ACHN (cell line): ENCODE measurements at places on chromosomes 5 and 9.
A peak's percentile ranks its signal among the peaks of the same experiment; 100 is the strongest.

- peak; percentile 54 for DNase-seq
These were observed 43.4 kb upstream of the CDKN2B start for GRCh38 chr9:22052376-22052945.

DNA sequence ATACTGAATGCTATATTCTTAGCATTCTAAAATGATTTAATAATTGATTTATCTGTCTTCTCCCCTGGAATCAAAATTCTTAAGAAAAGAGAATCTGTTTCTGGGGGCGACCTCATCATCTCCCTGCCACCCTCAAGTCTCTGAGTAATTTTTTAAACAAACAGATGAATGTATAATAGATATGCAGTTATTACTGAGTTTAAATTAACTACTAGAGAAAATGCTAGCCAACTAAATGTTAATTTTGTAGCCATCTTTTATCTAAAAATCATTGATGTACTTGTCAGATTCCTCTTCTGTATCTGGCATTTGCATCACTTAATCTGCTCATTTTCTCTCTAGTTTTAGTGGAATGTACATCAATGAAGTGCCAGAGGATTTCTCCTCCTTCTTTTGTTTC lies 87.5 kb downstream of the ERBIN start:
- DNase-seq = no peak

DNA sequence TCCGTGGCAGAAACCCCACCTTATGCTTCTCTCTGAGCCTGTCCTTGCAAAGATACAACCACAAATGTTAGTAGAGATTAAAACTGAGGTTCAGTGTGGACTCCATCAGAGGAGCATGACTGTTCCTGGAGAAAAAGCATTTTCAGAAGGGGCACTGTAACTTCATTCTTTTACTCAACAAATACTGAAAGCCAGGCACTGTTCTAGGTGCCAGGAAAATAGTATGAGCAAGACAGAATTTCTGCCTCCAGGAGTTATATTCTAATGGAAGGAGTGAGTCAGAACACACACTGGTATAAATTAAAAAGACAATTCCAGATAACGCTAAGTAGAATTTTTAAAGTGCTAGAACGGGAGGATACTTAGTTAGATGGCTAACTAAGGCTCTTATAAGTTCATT lies 251.4 kb upstream of the GAS1 start:
- DNase-seq = no peak

DNA sequence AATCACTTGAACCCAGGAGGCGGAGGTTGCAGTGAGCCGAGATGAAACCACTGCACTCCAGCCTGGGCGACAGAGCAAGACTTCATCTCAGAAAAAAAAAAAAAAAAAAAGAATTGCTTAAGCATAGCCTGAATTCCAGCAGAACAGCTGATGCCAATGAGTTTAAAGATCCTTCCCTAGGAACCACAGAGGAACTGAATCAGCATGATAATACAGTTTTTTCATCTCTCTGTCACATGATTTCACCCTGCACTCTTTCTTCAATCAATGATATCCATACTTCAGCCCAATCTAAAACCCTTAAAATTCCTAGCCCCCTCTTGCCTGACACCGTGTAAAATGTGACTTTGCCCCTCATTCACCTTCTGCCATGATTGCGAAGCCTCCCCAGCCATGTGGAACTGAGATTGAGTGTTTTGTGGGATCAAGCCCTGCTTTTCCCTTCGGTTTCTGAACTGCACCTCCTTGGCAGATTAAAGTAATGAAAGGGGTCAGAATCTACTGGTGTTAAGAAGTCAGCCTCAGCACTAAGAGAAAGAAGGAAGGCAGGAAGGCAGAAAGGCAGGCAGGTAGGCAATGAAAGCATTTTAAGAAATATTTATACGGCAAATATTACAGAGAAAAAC lies 20.9 kb upstream of the DMXL1 start:
- DNase-seq = peak; percentile 33

DNA sequence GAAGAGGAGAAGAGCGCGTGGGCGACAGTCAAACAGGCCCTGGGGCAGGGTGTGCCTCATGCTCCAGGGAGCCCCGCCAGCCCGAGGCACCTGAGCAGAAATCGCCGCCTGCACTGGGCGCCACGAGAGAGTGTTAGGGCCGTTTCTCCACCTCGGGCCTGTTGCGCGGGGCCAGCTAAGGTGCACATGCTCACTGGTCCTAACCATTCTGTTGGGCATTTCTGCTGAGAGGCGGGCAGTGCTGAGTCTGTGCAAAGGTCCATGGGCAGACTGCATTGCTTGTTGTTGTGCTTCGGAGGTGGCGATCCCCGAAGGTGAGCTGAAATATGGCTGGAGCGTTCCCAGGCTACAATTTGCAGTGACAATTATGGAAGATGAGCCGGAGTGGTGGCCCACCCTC lies 367.8 kb upstream of the SPATA31A5 start:
- no peak for DNase-seq

GRCh38 chr9:23123048-23123632 lies 676.5 kb downstream of the DMRTA1 start:
- DNase-seq = peak; percentile 35

DNA sequence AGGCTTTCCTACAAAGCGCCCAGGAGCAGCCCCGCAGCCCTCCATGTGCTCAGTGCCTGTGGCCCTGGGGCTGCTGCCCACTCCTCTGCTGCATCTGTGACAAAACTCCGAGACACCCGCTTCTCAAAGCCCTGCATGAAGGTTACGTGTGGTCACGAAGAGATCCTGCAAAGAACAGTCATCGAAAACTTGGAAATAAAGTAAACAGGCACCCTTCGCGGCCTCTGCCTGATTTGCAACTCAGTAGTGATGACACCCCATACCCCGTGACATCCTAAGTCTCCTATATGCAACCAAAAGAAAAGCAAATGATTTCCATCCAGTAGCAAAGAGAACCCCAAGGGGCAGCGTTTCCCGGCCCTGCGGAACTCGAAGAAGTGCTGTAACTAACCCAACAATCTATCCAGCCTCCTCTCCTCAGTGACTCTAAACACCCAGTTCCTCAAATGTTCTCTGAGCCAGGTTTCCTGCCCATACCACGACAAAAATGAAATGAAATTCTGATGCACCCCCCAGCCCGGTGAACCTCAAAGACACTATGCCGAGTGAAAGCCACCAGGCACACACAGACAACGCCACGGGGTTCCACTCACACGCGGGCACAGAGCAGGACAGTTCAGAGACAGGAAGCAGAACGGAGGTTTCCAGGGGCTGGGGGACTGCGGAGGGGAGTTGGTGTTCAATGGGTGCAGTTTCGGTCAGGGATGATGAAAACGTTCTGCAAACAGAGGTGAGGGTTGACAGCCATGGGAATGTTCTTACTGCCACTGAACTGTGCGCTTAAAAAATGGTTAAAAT lies 19.0 kb downstream of the NACC2 start:
- no peak for DNase-seq

GRCh38 chr5:130024006-130024405 lies 119.7 kb downstream of the CHSY3 start:
- DNase-seq = no peak

DNA sequence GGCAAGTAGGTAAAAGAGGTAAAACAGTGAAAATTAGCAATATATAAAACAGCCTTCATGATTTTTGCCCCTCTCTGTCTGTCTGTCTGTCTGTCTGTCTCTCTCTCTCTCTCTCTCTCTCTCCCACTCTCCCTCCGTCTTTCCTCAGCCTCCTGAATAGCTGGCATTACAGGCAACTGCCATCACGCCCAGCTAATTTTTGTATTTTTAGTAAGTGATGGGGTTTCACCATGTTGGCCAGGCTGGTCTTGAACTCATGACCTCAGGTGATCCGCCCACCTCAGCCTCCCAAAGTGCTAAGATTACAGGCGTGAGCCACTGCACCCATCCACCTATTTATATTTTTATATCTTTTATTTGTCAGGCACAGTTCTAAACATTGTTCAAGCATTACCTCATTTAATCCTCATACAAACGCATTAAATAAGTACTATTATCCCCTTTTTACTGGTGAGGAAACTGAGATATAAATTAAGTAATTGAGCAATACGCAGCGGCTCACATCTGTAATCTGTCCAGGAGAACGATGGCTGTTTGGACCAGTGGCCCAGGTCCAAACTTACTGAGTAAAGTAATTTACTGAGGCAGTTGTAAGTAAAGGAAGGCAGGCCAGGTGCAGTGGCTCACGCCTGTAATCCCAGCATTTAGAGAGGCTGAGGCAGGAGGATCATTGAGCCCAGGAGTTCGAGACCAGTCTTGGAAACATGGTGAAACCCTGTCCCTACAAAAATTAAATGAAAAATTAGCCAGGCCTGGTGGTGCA lies 60.9 kb downstream of the UBE2R2 start:
- DNase-seq = no peak

DNA sequence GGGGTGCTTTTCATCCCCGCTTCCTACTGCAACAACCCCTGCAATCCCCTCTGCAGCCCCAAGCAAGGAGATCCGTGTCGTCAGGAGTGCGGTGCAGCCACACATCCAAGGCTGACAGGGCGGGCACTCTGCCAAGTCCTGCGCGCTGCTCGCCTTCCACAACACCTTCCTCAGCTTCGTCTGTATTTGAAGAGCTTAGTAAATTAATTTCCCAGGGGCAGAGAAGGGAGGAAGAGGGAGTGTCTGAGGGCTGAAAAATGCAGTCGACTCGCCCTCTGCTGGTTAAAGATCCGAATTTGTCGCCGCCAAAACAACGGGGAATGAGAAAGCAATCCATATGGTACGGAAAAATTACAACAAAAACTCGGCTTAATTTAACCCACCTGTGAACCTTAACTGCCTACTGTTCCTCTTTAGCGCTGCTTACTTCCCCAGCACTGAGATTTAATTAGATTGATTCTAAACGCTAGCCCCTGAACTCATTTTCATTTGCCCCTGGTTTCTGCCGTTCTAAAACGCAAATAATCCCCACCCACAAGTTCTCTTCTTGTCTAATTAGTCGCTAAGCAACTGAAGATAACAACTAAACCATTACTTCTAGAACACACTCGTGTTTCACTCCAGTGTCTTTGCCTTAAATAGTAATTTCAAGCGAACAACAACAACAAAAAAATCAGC lies 10.9 kb upstream of the PCDHB1 start:
- no peak for DNase-seq

DNA sequence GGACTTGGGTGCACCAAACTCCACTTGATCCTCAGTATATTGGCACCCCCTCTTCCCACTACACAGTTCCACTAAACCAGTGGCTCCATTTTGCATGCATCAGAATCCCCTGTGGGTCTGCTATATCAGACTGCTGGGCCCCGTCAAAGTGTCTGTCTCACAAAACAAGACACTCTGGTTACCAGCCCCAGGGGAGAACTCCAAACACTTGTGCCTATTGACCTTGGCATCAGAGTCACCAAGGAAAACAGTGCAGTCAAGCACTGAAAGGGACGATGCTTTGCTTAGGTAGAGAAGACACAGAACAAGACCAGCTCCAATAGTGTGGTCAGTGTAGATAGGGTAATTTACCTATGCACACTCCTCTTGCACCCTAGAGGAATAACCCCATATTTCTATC lies 205.8 kb upstream of the RAI14 start:
- DNase-seq = no peak

DNA sequence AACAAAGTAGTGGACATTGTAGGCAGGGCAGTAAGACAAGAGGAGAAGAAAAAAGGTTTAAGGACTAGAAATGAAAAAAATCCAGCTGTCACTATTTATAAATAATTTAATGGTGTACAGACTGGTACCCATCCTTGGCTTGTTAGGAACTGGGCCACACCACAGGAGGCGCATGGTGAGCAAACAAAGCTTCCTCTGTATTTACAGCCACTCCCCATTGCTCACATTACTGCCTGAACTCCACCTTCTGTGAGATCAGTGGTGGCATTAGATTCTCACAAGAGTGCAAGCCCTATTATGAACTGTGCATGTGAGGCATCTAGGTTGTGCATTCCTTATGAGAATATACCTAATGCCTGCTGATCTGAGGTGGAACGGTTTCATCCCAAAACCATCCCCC lies 62.6 kb upstream of the DMAC1 start:
- no peak for DNase-seq

DNA sequence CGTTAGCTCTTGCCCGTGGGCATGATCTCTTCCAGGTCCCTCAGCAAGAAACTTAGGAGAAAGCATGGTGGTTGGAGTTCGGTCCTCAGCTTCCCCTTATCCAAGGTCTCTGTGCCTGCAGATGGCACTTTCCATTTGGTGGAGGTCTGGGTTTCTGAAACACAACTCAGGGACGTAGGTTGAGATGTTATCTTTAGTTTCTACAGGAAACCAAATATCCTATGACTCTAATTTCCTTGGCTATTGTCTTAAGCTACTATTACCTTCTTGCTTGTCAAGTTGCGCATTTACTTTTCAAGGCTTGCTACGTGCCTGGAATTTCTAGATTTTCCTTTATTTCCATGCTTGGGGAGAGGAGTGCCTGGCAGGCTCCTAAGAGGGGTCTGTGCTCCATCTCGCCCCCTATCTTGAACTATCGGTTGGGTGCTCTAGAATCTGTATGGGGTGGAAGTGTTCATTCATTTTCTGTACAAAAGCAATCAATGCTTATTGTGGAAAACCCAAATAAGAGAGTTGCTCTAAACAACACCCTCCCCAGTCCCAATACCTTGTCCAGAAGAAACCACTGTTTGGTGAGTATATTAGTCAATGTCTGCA lies 32.9 kb upstream of the KCNIP1 start:
- no peak for DNase-seq
